Ascending aorta (tissue), 2 donors: ENCODE measurements at places on chromosomes 1 and 21.

GRCh38 chr1:21911205-21912001 lies 25.7 kb downstream of the HSPG2 start:
- no peaks in the 10 kb centered on the region for H3K36me3 ChIP-seq
- H3K4me3 ChIP-seq, result no peak overlapping the region
- no peak for DNase-seq
- no peaks in the 10 kb centered on the region for H3K27me3 ChIP-seq
- H3K27ac ChIP-seq, result peak overlapping the region; percentile 96

GRCh38 chr1:223703668-223704013 lies 8.7 kb upstream of the CAPN2 start:
- H3K4me3 ChIP-seq, result no peak overlapping the region
- no peak for DNase-seq
- H3K4me1 ChIP-seq, result peaks cover 58% of the 10 kb centered on the region
- H3K27me3 ChIP-seq, result no peaks in the 10 kb centered on the region
- H3K36me3 ChIP-seq, result no peaks in the 10 kb centered on the region

- H3K27ac ChIP-seq, result no peak overlapping the region
- peak overlapping the region; percentile 68 for H3K4me3 ChIP-seq
- H3K27me3 ChIP-seq, result no peaks in the 10 kb centered on the region
- no peaks in the 10 kb centered on the region for H3K36me3 ChIP-seq
- H3K4me1 ChIP-seq, result peaks cover 18% of the 10 kb centered on the region
Measured at GRCh38 chr1:226547754-226548191, 791 bp upstream of the STUM start.

DNA sequence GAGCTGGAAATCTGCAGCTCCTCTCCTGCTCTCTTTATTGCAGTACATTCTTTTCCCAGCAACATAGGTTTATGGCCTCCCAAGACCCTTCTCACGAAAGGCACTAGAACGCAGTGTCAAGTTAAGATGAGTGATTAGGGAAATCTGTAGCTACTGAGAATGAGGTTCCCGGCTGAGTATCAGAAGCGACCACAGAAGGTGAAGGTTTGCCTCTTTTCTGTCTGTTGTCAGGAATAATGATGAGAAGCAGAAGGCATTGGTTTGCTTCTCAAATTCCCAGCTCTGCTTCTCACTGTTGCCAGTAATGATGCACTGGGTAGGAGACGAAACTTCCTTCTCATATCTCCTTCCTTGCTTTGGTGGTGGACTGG lies 128.4 kb downstream of the NTMT2 start:
- no peaks in the 10 kb centered on the region for H3K36me3 ChIP-seq
- no peak overlapping the region for H3K27ac ChIP-seq
- no peak for DNase-seq
- H3K27me3 ChIP-seq, result no peaks in the 10 kb centered on the region

- no peaks in the 10 kb centered on the region for H3K27me3 ChIP-seq
- H3K4me3 ChIP-seq, result no peak overlapping the region
- peaks cover 20% of the 10 kb centered on the region for H3K4me1 ChIP-seq
- H3K27ac ChIP-seq, result no peak overlapping the region
Measured at GRCh38 chr1:16915627-16915973, 6.1 kb upstream of the CROCC start.

DNA sequence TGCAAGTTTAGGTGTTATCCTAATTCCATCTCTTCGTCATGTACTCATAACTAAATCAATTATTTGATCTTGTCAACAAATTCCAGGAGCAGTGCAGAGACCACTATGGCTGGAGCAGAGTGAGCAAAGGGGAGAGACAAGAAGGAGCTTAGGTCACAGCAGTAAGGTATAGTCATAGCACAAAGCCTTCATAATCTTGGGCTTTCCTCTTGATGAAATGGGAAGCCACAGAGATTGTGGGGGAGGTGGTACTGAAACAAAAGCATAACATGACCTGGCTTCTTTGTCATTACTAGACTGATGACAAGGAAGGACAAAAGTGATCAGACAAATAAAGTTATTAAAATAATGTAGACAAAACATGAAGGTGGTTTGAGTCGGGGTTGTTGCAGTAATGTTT lies 60.1 kb upstream of the PTGS2 start:
- no peaks in the 10 kb centered on the region for H3K36me3 ChIP-seq
- H3K27ac ChIP-seq, result no peak overlapping the region
- H3K27me3 ChIP-seq, result no peaks in the 10 kb centered on the region
- DNase-seq, result no peak
- H3K4me1 ChIP-seq, result no peaks in the 10 kb centered on the region

GRCh38 chr1:15296585-15297321 lies 49.7 kb downstream of the FHAD1 start:
- no peak overlapping the region for H3K4me3 ChIP-seq
- H3K27me3 ChIP-seq, result no peaks in the 10 kb centered on the region
- H3K4me1 ChIP-seq, result no peaks in the 10 kb centered on the region
- no peak for DNase-seq

DNA sequence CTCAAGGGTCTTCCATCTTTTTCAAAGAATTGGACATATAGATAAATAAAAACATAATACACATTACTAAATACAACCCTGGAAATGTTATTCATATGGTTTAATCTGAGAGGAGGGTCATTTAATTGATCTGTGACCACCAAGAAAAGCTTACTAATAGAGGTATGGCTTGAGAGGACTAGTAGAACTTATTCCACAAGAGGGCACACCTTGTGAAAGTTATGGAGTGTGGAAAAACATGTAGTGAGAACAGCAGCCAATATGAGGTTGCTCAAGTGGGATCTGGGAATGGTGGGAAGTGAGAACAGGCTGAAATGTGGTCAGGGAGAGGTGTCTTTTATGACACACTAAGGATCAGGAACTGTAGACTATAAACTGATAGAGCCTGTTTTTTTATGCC lies 973.5 kb upstream of the B3GALT2 start:
- H3K4me1 ChIP-seq, result no peaks in the 10 kb centered on the region
- H3K27ac ChIP-seq, result no peak overlapping the region
- no peaks in the 10 kb centered on the region for H3K27me3 ChIP-seq
- H3K36me3 ChIP-seq, result no peaks in the 10 kb centered on the region

GRCh38 chr1:175154629-175155472 lies 37.7 kb downstream of the KIAA0040 start:
- H3K4me3 ChIP-seq, result no peak overlapping the region
- H3K4me1 ChIP-seq, result no peaks in the 10 kb centered on the region
- no peak overlapping the region for H3K27ac ChIP-seq
- H3K27me3 ChIP-seq, result no peaks in the 10 kb centered on the region

DNA sequence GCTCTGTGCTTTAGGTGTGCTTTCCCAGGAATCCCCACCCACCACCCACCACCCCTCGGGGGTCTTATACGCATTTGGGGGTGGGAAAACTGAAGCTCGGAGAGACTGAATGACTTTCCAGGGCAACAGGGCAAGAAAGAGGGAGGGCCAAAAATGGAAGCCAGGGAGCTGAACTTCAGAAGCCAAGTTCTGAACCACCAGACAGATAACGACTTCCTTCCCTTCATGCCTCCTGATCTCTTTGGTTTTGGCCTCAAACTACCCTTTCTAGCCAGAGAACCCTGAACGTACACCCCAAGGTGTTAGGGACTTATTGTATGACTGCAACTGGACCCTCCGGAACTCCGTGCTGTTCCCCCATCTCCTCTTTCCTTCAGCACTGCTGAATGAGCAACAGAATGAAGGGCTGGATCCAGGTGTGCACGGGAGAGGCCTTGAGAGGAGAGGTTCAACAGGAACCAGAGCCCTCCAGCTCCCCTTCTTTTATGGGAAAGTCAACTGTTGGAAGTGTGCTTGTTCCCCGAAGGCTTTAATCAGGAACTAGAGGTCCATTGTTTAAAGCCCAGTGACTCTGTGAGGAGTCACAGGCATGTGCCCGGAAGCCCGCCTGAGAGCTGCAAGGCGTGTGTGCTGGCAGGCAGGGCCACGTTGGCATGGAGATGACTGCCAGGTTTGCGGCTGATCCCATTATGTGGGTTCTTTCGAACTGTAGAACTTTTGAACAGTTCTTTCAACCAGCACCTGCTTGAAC lies 3.1 kb downstream of the BACE2 start:
- peak; percentile 78 for DNase-seq
- no peaks in the 10 kb centered on the region for H3K36me3 ChIP-seq
- H3K27ac ChIP-seq, result peak overlapping the region; percentile 61

DNA sequence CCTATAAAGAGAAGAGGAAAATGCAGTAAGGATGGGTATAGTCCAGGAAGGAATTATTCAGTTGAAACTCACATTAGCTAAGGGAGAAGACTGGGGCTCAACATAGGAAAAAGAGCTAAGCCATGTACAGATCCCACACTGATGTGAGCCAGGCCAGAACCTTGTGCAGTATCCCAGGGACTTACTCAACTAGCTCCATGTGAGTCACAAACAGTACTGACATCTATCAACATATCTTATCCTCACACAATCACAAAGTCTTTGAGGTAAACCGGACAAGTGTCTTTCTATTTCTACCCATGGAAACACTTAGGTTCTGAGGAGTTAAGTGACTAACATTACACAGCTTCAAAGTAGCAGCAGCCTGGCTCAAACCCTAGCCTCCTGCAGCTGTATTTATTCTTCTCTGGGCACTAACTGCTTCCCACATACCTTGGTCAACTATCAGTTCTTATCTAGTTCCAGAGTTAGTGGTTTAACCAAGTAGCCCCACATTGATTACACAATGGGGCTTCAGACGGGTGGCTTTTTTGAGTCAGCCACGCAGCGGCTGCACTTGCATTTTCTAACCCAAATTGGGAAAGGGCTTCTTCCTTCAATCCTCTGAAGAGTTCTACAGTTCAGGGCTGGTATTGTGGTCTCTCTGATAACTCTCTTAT lies 9.5 kb downstream of the CD5L start:
- no peaks in the 10 kb centered on the region for H3K4me1 ChIP-seq
- H3K27me3 ChIP-seq, result no peaks in the 10 kb centered on the region
- no peak overlapping the region for H3K27ac ChIP-seq
- H3K36me3 ChIP-seq, result no peaks in the 10 kb centered on the region
- H3K4me3 ChIP-seq, result no peak overlapping the region

DNA sequence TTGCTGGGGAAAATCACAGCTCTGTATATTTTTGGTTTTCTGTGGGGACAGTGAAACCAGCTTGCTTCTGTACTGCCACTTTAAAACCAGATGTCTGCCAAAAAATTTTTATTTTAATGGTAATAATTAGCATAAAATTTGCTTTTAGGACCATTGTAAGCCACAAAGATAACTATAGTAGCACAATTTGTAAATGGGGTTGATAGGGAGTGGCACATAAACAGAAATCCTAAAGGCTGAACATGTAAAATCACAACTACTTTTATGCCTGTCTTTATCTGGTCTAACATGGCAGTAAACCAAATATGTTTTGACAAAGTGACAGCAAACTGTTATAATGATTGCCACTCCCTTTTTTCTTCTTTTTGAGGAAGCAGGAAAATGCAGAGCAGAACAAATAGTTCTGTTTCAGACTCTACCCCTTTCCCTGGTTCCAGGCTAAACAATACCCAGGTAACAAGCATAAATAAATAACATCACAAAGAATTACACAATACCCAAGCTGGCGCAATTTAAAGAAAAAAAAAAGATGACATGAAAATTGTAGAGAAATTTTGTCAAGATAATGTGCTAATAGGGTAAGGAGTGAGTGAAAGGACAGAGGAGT lies 24.0 kb upstream of the CCDC181 start:
- H3K36me3 ChIP-seq, result no peaks in the 10 kb centered on the region
- no peaks in the 10 kb centered on the region for H3K4me1 ChIP-seq
- no peaks in the 10 kb centered on the region for H3K27me3 ChIP-seq
- H3K4me3 ChIP-seq, result no peak overlapping the region
